ENCODE measurements at places on chromosomes 5 and 9. TPM values are rescaled to one million over a fixed set of nuclear protein-coding genes. Genes with fewer than 3 reads are reported as not detected.

The LCN9 gene
- polyA plus RNA-seq: not detected

The SLC28A3 gene
- polyA plus RNA-seq: not detected

- H3K4me1 ChIP-seq: peaks cover 91% of the 10 kb centered on the region
- peaks cover 30% of the 10 kb centered on the region for H3K27me3 ChIP-seq
- peak overlapping the region; percentile 99 for H3K27ac ChIP-seq
Observed at GRCh38 chr9:131625790-131626670, 80.7 kb downstream of the PRRT1B start.

GRCh38 chr5:64331597-64332277, 166.1 kb downstream of the RNF180 start:
- no peak overlapping the region for H3K27ac ChIP-seq
- H3K36me3 ChIP-seq: no peaks in the 10 kb centered on the region
- H3K4me1 ChIP-seq: no peaks in the 10 kb centered on the region
- H3K4me3 ChIP-seq: no peak overlapping the region

DNA sequence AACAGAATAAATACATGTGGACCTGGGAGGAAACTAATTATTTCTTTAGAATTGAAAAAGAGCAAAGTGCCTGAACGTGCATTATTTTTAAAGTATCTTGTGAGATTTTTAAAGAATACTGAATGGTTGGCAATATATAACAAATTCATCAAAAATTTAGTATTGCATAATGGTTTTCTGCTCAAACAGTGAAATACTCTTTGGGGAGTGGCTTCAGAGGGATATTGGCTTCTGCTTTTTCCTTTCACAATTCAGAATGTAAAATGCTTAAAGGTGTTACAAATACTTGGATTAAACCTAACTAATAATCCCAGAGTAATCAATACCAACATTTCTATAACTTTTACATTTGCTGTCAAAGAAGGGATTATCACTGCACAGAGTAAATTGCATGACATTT, 379.3 kb upstream of the CHD1 start:
- no peak overlapping the region for H3K4me3 ChIP-seq
- no peaks in the 10 kb centered on the region for H3K36me3 ChIP-seq
- no peaks in the 10 kb centered on the region for H3K27me3 ChIP-seq
- H3K27ac ChIP-seq: no peak overlapping the region

GRCh38 chr5:139924294-139925215, 118.5 kb downstream of the NRG2 start:
- DNase-seq: no peak
- peaks cover 56% of the 10 kb centered on the region for H3K4me1 ChIP-seq
- H3K27me3 ChIP-seq: peaks cover 4% of the 10 kb centered on the region
- peak overlapping the region; percentile 58 for H3K27ac ChIP-seq
- no peak overlapping the region for H3K4me3 ChIP-seq

DNA sequence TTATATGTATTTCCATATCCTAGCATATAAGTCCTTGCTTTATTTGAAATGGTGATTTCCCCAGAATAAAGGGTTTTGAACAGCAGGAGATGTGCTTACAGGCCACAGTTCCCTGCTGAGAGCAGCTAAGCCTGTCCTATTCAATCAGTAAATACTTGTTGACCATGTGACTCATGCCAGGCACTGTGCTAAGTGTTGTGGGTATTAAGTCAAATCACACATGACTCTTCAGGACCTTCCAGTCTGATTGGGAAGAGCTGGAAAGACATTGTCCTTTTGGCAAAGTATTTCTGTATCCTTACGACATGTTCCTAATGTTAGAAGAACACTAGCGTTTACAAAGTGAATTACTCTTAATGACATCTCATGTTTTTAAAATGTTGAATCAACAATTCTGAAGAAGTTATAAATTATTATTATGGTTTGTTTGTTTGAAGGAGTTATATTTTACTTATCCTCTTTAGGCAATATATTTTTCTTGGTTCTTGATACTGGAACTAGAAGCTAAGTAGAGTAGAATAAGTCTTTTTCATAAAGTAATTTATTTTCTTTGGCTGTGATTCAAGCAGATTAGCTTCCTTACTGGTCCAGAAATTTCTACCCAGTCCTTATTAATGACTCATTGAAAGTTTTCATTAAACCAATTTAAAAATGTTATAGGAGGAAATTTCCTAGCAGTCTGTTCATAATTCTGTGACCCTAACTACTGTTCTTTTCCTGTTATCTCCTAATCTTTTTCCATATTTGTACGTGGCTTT, 82.1 kb downstream of the GAPVD1 start:
- H3K4me1 ChIP-seq: no peaks in the 10 kb centered on the region
- DNase-seq: no peak
- H3K27ac ChIP-seq: no peak overlapping the region
- peaks cover 3% of the 10 kb centered on the region for H3K27me3 ChIP-seq
- H3K36me3 ChIP-seq: peaks cover 21% of the 10 kb centered on the region
- no peak overlapping the region for H3K4me3 ChIP-seq

DNA sequence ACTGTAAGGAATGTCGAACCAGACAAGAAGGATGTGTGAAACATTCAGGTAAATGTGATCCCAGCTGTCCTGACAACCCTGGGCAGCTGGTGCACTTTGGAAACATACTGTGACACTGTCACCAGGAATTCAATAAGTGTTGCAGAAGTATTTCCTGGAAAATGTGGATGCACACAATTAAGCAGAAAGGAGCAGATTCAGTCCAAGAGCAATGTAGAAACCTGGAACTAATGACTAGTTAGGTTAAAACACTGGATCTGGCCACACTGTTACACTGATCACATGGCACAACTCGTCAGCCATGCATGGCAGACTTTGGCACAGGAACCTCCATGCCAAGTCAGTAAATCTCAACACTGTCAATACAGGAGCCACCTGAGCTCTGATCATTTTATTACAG, 109.0 kb downstream of the FAM174A start:
- peaks cover 2% of the 10 kb centered on the region for H3K27me3 ChIP-seq
- no peaks in the 10 kb centered on the region for H3K36me3 ChIP-seq
- H3K4me3 ChIP-seq: no peak overlapping the region
- DNase-seq: no peak
- no peaks in the 10 kb centered on the region for H3K4me1 ChIP-seq
- H3K27ac ChIP-seq: no peak overlapping the region

The GPR21 gene
- polyA plus RNA-seq: not detected

The SAXO1 gene
- polyA plus RNA-seq: not detected

DNA sequence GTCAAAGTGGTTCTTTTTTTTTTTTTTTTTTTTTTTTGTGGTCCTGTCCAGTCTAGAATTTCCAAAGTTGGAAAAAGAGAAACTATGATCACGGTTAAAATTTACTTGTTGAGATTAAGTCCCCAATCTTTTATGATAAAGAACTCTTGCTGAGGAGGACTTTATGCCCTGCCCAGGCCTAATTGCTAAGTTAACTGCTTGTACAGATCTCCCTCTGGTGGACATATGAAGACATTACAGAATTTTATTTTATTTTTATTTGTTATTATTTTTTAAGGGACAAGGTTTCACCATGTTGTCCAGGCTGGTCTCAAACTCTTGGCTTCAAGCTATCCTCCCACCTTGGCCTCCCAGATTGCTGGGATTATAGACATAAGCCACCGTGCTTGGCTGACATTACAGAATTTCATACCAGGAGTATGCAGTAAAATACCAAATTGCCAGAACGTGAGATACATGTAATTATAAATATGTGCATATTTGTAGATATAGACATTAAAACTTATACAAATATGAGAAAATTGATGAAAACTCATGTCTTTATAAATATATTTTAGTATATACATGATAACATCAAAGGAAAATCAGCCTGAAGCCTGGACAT, 91.2 kb downstream of the RFK start:
- H3K36me3 ChIP-seq: no peaks in the 10 kb centered on the region
- H3K4me3 ChIP-seq: no peak overlapping the region
- H3K4me1 ChIP-seq: no peaks in the 10 kb centered on the region
- peak; percentile 26 for DNase-seq
- H3K27me3 ChIP-seq: no peaks in the 10 kb centered on the region

DNA sequence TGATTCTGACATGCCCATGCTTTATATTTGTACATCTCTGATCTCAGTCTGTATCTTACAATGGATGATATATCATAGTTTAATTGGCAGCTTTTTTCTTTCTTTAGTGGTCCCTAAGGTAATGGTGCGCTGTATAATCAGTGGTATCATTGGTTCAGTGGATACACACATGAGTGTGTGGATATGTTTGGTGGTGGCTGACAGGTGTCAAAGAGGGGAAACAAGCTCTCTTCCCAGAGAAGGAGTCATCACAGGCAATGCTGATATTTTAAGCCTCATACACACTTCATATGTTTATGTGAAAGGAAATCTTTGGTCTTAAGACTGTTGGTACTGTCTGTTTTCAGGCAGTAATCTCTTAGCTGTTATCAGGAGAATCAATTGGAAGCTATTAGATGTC, 52.1 kb upstream of the KIAA1958 start:
- no peaks in the 10 kb centered on the region for H3K27me3 ChIP-seq
- peaks cover 38% of the 10 kb centered on the region for H3K36me3 ChIP-seq
- no peak for DNase-seq
- H3K27ac ChIP-seq: no peak overlapping the region
- no peaks in the 10 kb centered on the region for H3K4me1 ChIP-seq
- no peak overlapping the region for H3K4me3 ChIP-seq

The RNF180 gene
- not detected for polyA plus RNA-seq

GRCh38 chr5:144979516-144980264, 809.0 kb downstream of the KCTD16 start:
- DNase-seq: no peak
- no peaks in the 10 kb centered on the region for H3K4me1 ChIP-seq
- no peak overlapping the region for H3K4me3 ChIP-seq
- no peaks in the 10 kb centered on the region for H3K36me3 ChIP-seq

DNA sequence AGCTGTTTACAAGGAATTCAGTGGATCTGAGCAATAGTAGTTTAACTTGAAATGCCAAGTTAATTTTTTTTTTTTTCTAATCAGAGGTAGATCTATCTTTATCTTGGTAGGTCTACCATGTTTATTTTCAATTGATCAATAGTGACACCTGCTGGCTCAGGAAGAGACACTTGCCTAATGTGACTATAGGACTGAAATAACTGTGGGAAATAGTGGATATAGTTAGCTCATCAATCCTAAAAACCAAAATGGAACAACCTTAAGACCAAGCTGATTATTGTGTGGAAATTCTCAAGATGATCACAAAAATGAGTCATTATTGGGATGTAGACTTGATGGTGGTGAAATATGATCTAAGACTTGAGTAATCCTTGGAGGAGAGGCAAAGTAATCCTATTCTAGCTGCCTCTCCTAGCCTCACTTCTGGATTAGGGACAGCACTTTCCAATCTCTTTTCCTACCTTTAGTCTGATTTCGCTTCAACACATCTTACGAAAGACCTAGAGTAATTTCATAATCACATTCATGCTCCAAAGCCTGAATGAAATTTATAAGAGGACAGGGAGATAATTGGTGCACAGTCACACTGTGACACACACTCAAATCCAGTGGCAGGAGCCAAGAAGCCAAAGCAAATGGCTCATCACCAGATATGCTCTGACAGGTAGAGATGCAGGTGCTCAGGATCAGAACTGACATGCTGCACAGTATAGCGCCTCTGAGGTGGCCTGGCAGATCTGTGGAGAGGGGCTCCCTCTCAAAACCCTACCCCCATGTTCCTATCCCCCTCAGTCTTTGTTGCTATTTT, 156.3 kb downstream of the HMHB1 start:
- H3K4me1 ChIP-seq: no peaks in the 10 kb centered on the region
- H3K4me3 ChIP-seq: no peak overlapping the region
- H3K36me3 ChIP-seq: no peaks in the 10 kb centered on the region
- DNase-seq: no peak

DNA sequence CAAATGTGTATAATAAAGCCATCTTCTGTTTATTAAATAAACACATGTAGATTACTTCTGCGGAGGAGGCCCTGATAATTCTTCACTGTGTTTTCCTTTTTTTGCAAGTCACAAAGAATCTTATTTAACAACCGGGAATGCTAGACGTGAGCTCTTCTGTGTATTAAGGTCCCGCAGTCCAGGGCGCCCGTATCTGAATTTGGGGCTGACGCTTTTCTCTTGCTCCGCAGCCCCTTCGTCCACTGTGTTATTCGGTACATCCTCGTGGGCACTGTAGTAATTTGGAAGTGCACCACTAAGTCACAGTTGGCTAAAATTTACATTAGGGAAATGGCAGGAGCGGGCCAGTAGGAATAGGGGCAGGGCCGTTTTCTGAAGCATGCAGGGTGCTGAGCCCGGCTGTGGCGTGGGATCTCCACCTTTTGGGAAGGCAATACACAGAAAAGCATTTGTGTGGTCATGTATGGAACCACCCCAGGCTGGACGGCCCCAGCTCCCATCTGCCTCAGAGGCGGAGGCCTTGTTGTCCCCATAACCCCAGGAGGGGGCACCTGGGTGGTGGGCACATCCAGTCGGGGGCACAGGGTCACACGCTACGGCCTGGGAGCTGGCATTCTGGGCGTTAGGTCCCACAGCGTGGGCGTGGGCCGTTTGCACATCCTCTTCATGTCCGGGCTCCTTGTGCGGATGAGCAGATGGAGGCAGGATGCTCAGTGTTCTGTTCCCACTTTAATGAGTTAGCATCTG, 258.7 kb upstream of the IRX4 start:
- H3K27ac ChIP-seq: no peak overlapping the region
- H3K27me3 ChIP-seq: peaks cover 7% of the 10 kb centered on the region
- no peaks in the 10 kb centered on the region for H3K4me1 ChIP-seq

The PCDHA6 gene
- not detected for polyA plus RNA-seq

The LCN10 gene
- not detected for polyA plus RNA-seq

The SPINK13 gene
- polyA plus RNA-seq: not detected

DNA sequence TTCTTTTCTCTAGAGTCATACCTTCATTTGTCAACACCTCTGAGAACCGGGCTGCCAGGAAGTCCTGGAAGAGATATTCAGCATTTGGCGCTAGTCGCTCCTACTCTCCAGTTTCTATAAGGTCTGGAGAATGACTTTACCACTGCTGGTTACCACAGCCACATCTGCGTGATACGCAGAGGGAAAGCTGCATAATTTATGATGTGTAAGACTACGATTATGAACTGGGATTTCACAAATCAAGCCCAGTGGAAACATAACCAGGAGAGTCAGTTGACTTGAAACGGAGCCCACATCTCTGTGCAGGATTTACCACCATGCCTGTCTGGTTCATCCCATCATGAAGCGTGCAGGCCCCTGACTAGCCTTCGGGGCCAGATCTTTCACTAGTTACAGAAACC, 72.6 kb downstream of the FGF1 start:
- H3K27ac ChIP-seq: no peak overlapping the region
- no peak for DNase-seq
- no peaks in the 10 kb centered on the region for H3K36me3 ChIP-seq
- H3K27me3 ChIP-seq: peaks cover 3% of the 10 kb centered on the region
- no peak overlapping the region for H3K4me3 ChIP-seq
- no peaks in the 10 kb centered on the region for H3K4me1 ChIP-seq
